ENCODE measurements at places on chromosomes 6 and 20.

DNA sequence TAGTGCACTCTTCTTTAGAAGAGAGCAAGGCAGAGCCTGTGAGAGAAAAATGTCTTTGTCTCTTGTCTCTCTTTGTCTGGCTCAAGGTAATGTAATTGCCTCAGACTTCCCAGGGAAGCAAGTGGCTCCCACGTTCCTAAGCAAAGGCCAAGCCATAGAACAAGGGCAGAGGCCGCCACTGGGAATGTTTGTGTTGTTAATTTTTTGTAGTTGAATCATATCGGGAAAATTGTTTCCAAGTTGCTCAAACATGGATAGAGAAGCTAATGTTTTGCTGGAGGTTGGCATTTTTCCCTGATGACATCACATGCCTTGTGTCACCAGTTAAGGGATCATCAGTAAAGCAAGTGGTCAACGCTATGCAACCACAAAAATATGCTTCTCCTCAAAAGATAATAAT lies 211.5 kb upstream of the FOXA2 start:
- peak; percentile 87 for DNase-seq

DNA sequence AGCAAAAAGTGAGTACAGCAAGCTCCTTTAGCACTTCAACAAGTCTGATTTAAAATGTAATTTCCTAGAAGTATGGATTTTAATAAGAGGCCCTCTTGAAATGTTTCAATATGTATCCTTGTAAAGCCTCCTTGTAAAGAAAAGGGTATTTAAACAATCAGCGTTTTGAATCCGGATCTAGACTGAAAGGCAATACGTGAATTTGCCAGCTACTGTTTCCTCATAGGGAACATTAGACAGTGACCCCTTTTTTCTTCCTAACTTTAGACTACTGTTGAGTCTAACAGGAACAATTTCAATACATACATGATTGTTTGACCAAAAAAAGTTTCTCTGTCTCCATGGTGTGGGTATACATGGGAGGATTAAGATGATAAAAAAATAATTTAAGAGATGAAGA lies 395.0 kb downstream of the TFAP2A start:
- no peak for DNase-seq

DNA sequence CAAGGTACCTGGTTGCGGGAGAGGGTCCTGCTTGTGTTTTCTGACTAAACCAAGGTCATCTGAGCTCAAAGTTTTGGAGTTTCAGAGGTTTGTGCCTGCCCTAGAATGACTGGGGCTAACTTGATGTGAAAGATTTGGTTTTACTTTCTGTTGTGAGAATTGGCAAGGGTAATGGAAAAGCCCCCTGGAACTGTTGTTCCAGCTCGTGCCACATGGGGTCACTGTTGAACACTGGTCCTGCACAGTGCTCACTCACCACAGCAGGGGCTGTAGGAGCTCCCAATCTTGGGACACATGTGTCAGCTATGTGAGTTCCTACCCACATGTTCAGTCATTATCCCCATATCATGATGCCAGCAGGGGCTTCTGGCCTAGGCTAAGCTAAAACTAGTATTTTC lies 6.5 kb downstream of the TGM6 start:
- DNase-seq, result no peak

GRCh38 chr20:38229376-38230252 lies 30.9 kb downstream of the KIAA1755 start:
- no peak for DNase-seq

- DNase-seq, result no peak
Measured at GRCh38 chr6:36559011-36559793, 11.9 kb upstream of the STK38 start.

GRCh38 chr6:28167068-28167467 lies 25.4 kb downstream of the ZKSCAN8 start:
- DNase-seq, result no peak

DNA sequence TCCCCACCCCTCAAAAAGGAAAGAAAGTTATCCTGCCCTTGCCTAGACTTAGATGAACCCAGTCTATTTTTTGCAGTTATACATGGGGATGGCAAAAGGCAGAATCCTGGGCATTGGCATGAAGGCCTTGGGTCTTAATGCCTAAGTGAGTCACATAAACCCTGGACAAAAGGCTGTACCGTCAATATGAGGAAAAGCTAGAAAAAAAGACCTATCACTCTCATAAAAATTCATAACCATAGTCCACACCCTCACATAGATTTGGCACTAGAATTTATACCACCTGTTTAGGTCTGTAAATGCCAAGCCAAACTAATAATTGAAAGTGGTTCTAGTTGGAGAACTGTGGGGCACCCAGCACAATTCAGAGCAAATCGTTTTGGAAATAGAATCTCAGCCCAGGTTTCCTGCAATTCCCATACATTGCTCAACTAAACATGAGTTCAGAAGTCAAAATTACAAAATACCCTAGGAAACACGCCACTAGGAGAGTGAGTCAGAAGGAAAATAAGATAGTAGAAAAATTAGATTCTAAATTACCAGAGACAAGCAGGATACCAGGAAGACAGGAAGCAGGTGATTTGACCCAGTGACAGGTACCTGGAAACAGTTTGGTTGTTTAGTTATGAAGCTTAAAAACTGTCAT lies 70.4 kb upstream of the FUCA2 start:
- no peak for DNase-seq

- peak; percentile 91 for DNase-seq
Measured at GRCh38 chr20:45970646-45971424, 1.2 kb downstream of the ZNF335 start.

DNA sequence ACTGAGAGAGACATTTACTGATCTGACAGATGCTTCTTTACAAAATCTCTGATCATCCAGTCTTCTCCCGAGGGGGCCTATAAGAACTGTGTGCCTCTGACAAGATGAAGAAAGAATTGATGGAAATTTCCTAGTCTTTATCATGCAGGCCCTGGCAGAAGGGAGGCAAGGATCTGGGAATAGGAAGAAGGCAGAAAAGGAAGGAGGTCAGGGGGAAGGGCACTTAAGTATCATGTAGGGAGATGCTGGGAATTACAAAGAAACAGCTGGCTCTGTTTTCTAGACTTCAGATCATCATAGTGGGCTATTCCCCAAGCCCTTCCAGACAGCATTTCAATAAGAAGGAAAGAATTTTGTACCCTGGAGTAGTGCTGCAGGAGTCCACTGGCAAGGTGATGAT lies 243.3 kb upstream of the MOCS1 start:
- DNase-seq, result no peak

- DNase-seq, result no peak
Measured at GRCh38 chr6:25192590-25193459, 86.3 kb upstream of the CARMIL1 start.

DNA sequence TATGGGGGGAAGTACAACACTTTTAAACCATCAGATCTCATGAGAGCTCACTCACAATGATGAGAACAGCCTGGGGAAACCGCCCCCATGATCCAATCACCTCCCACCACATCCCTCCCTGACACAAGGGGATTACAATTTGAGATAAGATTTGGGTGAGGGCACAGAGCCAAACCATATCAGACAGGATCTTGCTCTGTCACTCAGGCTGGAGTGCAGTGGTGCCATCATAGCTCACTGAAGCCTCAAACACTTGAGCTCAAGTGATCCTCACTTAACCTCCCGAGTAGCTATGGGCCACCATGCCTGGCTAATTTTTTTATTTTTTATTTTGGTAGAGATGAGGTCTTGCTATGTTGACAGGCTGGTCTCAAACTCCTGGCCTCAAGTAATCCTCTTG lies 5.1 kb upstream of the IYD start:
- no peak for DNase-seq

DNA sequence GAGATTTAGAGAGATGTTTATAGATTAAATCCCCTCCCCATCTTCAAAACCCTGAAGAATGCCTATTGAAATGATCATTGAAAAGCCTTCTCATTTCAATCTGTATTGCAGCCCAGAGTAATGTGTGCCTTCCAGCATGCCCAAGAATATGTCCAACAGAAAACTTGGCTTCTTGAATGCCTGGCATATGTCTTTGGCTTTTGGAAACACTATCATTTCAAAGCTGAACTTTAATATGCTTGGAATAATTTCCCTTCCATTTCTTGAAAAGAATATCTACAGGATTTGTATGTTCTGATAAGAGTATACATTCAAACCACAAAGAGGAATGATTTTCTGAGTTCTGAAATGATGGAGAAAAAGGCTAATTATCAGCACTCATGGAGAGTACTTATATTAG lies 11.9 kb upstream of the PBOV1 start:
- DNase-seq, result no peak

DNA sequence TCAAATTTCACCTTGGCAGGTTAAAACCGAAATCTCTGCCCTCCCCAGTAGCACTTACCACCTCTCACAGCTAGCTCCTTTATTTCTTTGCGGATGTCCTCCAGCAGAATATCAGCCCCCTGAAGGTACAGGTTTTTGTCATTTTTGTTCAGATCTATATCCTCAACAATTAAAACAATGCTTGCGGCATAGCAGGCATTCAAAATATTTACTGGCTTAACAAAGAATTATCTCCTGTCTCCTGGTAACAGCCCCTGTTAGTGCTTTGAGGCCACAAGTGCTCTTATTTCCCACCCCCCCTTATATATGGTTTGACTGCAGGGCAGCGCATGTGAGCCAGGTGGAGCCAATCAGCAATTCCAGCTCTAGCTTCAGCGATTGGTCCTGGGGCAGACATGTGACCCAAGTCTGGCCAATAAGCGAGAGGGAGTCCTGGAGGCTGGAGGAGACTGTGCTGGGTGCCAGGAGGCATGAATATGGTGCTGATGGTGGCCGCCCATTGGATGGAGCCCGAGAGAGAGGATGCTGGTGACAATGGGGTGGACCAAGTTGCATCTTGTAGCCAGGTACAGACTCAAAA lies 21.0 kb downstream of the SULF2 start:
- no peak for DNase-seq

GRCh38 chr6:125512621-125513020 lies 210.9 kb upstream of the HDDC2 start:
- no peak for DNase-seq

- no peak for DNase-seq
Measured at GRCh38 chr6:17456711-17457110, 63.3 kb downstream of the CAP2 start.

DNA sequence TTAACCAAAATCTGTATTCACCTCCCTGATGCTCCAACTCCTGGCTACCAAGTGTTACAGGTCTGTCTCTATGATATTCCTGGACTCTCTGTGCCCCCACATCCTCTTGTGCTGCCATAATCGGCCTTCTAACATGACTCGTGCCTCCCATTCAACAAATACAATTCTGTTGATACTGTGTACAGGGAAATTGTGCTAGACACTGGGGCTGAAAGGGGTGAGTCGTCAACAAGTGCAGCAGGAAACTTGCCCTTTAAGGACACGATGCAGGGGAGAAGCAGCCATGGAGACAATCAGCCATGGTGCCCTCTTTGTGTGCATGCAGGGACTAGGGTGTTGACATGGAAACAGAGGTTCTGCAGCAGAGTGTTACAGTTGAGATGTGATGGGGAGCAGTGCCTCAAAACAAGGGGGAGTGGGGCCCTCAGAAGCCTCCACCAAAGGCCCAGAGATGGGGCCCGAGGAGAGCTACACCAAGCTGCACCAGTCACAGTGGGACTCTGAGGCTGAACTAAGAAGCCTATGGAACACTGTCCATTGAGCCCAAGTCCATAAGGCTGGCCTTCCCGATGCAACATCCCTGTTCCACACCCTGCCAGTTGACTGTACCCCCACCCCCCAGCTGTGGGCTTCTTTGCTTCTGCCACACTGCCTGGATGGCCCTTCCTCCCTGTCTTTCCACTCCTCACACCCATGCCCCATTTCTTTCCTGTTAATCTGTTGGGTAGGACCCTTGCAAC lies 3.1 kb downstream of the PCED1A start:
- peak; percentile 66 for DNase-seq

- DNase-seq, result no peak
Measured at GRCh38 chr6:87700397-87701343, 1.4 kb downstream of the AKIRIN2 start.

DNA sequence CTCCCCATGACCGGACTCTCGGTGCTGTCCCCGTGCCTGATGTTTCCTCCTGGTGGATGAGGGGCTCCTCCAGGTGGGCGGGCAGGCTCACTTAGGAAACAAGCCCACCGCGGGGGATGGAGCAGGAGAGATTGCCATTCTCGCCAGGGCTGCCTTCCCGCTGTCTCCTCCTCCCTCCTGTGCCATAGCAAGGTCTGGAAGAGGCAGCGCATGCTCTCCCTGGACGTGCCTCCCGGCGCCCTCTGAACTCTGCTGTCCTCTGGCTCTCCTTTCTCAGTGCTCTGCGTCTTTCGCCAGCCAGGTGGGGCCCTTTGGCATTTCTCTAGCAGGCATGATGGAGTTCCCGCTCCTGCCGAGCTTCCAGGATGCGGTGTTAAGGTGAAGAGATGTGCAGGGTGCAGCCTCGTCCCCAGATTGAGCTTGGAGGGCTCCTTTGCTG lies 17.4 kb upstream of the NPEPL1 start:
- no peak for DNase-seq

DNA sequence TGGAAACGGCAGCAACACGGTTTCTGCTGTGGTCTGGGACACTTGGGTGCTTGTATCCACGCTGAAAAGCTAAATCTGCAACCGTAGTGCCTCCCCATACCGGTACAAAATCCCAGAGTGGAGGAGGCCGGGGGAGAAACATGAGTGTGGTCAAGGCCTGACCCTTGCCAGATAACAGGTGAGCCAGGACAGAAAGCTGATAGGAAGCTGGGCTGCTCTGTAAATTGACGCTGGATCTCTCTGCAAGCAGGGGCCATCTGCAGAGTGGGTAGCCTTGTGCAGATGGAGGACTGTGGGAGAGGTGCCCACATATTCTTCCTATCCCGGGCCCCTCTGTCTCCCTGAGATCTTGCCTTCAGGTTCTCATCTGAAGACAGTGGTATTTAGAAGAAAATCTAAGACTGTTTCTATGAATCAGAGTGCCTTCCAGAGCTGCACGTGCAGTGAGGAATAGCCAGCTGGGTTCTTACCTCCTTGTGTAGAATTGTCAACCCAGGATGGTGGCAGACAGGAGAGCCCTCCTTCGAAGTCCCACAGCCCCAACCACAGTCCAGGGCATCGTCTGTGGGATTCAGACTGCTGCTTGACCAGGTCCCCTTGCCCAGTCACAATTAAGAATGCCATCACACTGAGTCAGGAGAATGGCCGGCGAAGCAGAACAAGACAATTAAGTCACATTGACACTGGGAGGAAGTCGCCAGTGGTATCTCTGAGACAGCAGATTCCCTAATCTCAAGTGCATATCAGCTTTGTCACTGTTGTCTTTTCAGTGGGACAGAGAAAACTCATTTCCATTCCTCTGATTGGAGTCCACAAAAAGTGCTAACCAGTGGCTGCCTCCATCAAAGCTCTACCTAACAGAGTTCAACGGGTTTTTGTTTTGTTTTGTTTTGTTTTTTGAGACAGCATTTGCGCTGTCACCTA lies 100.0 kb upstream of the RIPOR2 start:
- DNase-seq, result no peak

DNA sequence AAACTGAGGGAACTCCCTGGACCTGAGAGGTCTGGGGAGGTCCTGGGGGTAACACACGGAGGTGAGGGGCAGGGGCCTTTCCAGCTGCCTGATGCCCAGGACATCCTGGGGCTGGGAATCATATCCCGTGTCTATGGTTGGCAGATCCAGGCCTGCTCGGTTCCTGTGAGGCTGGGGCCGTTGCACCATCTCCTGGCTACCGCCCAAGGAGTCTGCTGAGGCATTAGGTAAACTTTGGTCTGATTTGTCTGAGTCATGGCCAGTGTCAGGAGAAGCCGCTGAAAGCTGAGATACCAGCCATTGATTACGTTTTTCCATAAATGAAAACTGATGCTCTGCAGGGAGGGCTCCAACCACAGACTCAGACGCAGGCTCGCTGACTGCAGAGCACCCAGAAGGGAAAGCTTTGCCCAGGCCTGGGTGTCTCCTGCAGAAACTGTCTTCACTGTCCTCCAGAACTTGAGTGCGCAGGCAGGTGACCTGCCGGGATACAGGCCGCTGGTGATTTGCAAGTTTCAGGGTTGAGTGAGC lies 14.2 kb downstream of the TRAF3IP2 start:
- DNase-seq, result peak; percentile 96
